ENCODE measurements at places on chromosomes 12 and 14.

DNA sequence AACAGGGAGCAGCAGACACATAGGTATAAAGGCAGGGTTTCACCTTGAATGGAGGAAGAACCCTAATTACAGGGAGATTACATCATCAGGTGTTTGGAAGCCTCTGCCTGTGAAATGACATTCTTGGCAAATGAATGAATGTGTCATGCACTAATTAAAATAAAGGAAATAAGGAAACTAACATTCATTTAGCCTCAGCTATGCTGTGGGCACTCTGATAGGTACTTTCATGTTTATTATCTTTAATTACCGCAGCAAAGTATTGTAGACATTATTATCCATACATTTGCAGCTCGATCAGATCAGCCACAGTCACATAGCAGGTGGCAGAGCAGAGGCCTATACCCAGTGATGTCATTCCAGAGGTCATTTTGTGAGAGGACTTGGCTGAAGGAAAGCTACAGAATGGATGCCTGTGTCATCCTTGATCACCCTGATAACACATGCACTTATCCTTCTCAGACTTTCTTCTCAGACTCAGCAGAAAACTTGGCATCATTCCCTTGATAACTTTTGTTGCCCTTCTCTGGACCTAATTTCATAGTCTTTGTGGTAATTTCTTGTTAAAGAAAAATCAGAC is 18.4 kb downstream of the ZNF664 start:
- DNase-seq = no peak
- no peaks in the 10 kb centered on the region for H3K36me3 ChIP-seq
- H3K27me3 ChIP-seq = no peaks in the 10 kb centered on the region
- no peak overlapping the region for H3K27ac ChIP-seq

GRCh38 chr12:6459004-6459337 is 7.1 kb downstream of the TAPBPL start:
- no peak overlapping the region for H3K27ac ChIP-seq
- H3K4me3 ChIP-seq = no peak overlapping the region
- no peaks in the 10 kb centered on the region for H3K27me3 ChIP-seq

DNA sequence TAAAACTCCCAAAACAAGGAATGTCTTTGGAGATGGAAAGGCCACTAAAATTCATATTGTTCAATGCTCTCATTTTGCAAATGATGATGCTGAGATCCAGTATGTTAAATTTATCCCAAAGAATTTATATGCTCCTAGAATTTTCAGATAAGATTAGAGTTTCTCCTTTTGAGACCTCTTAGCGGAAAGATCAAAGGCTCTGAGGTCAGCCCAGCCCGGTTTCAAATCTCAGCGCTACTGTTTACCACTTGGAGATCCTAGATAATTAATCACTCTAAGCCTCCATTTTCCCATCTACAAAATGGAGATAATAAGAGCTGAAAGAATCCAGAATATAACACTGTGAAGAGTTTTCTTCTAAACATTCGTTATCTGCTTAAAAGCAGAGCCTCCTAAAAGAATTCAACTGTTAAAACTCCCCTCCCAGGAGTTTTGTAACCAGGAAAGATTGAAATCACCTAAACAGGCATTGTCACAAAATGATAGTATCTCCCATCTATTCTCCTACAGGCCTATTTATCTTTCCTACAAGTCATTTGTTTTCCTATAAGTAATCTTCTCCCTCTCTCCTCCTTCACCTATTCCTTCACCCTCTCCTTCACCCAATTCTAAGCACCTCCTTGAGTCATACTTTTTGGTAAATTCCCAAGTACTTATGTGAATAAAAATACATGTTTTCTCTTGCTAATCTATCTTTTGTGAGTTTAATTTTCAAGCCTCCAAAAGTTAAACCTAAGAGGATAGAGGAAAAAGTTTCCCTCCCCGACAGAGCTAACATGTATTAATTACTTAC is 16.7 kb downstream of the DUSP6 start:
- no peak overlapping the region for H3K4me3 ChIP-seq
- no peaks in the 10 kb centered on the region for H3K36me3 ChIP-seq
- H3K27me3 ChIP-seq = no peaks in the 10 kb centered on the region
- DNase-seq = no peak
- H3K27ac ChIP-seq = no peak overlapping the region

DNA sequence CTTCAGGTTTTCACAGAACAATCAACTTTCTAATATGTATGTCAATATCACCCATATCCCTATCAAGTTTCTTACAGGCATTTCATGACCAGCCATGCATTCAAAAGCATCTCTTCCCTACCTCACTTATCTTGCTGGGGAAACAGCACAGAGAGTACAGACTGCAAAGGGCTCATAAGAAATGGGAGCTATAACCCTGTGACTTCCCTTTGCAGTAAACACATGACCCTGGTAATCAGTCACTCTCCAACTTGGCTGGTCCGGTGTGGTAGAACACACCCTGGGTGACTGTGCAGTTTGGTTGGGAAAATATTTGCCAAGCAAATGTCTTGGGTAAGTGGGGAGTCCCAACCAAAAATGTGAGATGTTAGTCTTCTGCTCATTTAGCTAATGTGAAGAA is 49.4 kb upstream of the TMCC3 start:
- H3K4me3 ChIP-seq = no peak overlapping the region
- peaks cover 7% of the 10 kb centered on the region for H3K4me1 ChIP-seq

DNA sequence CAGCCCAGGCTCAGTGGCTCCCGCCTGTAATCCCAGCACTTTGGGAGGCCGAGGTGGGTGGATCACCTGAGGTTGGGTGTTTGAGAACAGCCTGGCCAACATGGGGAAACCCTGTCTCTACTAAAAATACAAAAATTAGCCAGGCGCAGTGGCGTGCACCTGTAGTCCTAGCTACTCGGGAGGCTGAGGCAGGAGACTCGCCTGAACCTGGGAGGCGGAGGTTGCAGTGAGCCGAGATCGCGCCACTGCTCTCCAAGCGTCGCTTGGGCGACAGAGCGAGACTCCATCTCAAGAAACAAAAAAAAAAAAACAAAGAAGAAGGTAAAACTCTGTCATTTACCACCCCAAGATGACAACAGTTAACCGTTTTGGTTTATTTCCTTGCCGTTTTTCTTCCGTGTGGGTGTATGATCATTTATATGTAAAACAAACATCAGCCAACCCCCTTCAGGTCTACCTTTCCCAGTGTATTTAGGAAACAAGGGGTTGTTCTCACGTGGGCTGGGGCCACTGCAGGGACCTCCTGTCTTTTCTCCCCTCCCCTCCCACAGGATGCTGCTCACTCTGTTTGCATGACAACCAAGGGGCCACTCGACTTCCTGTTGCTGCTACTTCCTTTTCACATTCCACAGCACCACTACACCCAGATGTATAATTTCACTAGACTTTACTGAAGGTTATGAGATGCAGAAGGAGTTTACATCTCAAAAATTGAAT is 13.6 kb downstream of the TTC9 start:
- no peak overlapping the region for H3K27ac ChIP-seq
- H3K4me1 ChIP-seq = no peaks in the 10 kb centered on the region
- no peaks in the 10 kb centered on the region for H3K36me3 ChIP-seq

- DNase-seq = peak; percentile 4
- no peaks in the 10 kb centered on the region for H3K36me3 ChIP-seq
- H3K27ac ChIP-seq = no peak overlapping the region
- no peaks in the 10 kb centered on the region for H3K4me1 ChIP-seq
- H3K4me3 ChIP-seq = no peak overlapping the region
Measured at GRCh38 chr12:116393859-116394650, 116.6 kb upstream of the MED13L start.
